Esophagus squamous epithelium (tissue), 5 donors: ENCODE measurements at places on chromosomes 12 and 14.

- no peak for DNase-seq
Measured at GRCh38 chr12:93078059-93078458, 149.0 kb upstream of the EEA1 start.

DNA sequence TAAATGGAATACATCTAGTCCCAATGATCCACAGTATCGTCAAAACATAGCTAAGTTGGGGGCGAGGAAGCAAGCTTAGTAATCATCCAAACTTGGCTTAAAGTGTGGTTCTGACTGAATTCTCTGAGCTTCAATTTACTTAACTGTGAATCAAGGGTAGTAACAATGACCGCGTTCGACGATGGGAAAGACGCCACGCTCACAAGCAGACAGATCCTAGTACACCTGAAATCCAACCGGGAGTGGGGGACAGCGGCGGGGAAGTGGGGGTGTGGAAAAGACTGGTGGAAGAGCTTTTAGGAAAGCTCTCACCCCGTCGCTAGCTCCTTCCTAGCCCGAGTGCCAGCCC lies 433 bp downstream of the COX16 start:
- DNase-seq: no peak

DNA sequence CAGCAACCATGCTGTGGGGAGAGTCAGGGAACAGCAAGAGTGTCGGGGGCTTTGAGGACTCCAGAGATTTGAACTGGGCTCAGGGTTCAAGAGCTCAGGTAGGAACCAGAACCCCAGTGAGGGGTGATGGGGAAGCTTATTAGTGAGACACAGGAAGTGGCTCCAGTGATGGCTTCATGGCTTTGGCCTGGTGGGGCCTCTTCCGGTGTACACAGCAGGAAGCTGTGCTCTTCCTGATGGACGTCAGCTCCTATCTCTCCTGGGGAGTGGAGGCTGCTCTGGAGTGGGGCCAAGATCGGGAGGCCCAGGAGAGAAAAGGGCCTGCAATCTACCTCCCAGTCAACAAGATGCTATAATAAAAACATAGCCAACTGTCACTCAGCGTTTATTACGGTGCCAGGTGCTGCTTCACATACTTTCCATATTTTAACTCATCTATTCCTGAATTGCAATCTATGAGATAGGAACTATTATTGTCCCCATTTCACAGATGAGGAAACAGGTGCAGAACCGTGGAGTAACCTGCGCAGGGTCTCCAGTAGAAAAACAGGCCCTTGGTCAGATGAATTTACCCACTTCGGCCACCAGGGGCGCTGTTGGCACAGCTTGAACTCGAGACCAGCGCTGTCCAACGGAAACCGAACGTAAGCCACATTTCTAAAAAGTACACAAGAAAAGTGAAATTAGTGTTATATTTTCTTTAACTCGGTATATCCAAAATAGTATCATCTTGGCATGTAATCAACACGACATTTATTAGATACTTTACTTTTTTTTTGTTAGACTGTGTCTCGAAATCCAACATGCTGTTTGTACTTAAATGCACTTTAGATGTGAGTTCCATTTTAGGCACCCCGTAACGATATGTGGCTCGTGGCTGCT lies 63.6 kb upstream of the DLK1 start:
- no peak for DNase-seq

GRCh38 chr12:79233341-79233781 lies 368.8 kb downstream of the SYT1 start:
- no peak for DNase-seq

DNA sequence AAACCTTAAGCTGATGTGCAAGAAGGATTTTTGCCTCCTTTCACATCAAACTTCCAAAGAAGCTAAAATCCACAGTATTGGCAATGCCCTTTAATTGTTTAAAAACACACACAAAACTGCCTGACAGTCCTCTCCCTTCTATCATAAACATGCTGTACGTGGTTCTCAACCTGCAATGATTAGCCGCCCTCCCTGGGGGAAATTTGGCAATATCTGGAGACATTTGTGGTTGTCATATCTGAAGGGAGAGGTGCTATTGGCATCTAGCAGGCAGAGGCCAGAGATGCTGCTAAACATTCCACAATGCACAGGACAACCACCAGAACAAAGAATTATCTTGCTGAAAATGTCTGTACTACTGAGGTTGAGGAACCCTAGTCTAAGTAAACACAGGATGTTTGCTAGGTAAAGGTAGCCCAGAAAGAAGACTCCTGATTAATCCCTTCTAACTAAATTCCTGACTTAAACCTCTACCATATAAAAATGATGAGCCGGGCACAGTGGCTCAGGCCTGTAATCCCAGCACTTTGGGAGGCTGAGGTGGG lies 1.2 kb downstream of the ACOT6 start:
- no peak for DNase-seq
